ENCODE measurements at places on chromosomes 7 and 10. TPM values are rescaled to one million over a fixed set of nuclear protein-coding genes. Genes with fewer than 3 reads are reported as not detected.

UNCX gene
- not detected for total RNA-seq

EPO gene
- not detected for total RNA-seq

NPY4R gene
- total RNA-seq: 0.15 TPM

OR6V1 gene
- total RNA-seq: not detected

MINDY4 gene
- 4.7 TPM for total RNA-seq

ZNF503 gene
- 1.6 TPM for total RNA-seq

MYOF gene
- 191 TPM for total RNA-seq

Data from smooth muscle cell of the coronary artery (primary cell).